ENCODE measurements at places on chromosomes 1 and 21.
A peak's percentile ranks its signal among the peaks of the same experiment; 100 is the strongest.

DNA sequence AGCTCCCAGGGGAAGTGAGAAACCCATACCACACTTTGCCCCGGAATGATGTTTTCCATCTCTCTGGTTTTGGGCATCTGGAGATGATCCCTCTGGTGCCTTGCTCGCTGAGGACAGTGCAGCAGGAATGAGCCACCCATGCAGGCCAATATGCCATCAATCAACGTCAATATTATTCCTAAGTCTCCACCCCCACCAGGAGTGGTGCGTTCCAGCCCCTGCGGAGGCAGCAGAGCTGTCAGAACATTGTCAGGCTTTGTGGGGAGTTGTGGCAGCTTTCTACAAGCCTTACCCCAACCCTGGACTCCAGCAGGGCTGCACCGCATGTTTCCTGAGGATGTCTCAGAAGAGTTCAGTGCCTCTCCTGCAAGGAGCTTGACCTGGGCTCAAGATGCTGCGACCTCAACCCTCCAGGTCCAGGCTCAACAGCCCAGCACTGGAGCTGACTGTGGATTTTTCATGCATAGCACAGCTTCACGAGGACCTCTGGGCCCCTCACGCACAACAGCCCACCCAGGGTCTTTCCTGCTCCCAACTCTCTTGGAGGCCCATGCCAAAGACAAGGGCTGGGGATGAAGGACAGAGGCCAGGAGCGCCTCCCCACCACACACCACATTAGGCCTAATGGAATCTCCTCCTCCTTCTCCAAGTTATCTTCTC is 67.5 kb downstream of the PSMG1 start:
- no peak for DNase-seq

DNA sequence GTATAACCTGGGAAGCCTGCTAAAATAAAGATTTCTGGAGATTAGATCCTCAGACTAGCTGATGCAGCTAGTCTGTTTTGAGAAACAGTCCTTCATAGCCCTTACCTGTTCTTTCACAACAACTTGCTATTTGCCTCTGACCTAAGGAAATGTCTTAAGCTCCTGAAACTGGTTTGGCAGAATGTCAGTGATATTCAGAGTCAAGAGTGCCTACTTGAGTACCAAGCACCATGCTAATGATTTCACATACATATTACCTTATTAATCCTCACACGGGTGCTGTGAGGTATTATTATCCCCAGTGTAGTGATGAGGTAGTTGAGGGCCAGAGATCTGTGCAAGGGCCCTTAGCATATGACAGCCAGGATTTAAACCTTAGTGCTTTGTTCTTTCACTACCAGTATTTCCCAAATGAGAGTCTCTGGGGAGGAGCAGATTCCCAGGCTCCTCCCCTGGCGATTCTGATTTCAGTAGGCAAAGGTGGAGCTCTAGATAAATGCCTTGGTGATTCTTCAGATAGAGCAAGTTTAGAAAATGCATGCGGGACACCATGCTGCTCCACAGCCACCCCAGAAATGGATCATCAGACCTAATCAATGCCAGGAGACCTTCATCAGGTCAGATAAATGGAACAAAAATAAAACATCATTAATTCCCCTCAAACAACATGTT is 47.4 kb upstream of the WNT2B start:
- DNase-seq, result no peak

DNA sequence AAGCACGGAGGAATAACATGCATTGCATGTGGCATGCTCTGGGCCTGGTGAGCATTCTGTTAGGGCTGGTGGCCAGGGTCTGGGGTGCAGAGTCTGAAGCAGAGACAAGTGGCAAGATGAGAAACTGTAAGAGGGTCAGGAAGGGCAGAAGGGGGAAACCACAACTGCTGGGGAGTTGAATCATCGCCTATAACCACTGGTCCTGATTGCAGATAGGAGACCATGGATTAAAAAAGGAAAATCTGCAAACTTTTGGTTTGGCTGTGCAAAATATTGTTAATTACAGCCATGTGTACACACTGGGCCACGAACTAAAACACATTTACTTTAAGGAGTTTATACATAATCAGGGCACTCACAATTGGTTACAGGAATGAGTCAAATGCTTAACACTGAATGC is 76.6 kb downstream of the TGFBR3 start:
- no peak for DNase-seq

DNA sequence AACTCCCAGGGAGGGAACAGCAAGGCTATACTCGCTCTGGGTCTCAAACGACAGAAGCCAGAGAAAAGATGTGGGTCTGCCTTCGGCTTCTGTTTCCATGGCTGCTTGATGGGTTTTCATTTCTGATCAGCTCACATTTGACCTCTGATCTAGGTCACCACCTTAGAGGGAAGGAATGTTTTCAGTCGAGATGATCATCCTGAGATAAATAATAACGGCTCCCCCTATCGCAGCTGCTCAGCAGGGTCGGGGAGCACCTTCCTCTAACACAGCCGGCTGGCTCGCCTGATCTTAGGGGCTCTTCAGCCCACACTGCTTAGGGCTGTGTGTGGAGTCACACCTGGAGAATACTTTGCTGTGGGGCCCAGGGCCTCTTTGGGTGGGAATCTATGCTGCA is 53.1 kb upstream of the ZNF648 start:
- no peak for DNase-seq

DNA sequence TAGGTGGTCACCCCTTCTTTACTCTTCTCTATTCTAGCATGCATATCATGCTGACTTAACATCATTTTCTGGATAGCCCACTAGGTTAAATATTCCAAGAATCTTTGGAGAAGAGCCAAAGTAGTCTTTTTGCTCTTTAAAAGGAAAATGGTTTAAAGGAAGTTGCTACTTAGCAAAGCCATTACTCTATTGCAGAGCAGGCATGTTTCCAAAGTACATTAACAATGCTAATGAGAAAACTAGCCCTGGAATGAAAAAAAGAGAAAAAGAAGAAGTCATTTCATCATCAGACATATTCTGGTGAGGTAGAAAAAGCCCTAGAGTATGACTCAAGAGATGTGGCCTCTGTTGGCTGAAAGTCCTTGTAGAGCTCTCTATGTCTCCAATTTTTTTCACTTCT is 74.0 kb downstream of the NUF2 start:
- no peak for DNase-seq

DNA sequence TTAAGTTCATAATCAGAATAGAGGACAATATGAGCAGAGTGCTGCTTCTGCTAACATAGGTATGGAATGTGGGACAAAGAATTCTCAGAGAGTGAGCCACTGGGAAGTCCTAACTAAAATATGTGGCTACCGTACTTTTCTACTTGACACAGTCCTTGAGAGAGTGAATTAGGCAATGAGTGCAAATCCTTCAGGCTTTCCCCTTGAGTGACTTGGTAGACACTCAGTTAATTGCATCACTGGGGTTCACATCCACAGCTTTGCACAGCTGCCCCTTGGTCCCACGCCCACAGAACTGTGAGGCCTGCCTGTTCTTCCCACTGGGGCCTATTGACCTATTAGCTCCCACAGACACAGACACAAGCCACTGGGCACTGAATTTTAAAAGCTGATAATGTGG is 40.5 kb upstream of the PAXBP1 start:
- no peak for DNase-seq

DNA sequence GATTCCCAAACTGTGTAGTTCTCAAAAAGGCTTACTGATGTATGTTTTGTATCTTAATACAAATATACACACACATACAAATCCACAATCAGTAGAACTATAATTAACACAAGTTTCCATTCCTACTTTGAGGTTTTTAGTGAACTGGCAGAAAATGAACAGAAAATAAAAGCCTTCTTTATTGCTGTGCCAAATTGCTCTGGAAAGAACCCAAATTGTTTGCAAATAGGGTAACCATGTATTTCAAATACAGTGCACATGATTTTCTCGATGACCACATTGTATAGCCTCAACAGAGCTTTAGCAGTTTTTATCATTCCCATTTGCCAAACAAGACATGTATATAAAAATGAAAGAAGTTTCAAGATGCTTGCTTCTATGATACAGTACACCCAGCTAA is 173.3 kb downstream of the COL24A1 start:
- DNase-seq, result no peak

GRCh38 chr1:150149271-150150132 is at the start of gene PLEKHO1:
Gene PLEKHO1, plus strand, starts transcription at chr1:150149916. Its CDS starts 342 bp downstream, at chr1:150150258.
- DNase-seq, result peak; percentile 10

GRCh38 chr1:41715441-41716095 is 203.2 kb downstream of the HIVEP3 start:
- DNase-seq, result no peak

DNA sequence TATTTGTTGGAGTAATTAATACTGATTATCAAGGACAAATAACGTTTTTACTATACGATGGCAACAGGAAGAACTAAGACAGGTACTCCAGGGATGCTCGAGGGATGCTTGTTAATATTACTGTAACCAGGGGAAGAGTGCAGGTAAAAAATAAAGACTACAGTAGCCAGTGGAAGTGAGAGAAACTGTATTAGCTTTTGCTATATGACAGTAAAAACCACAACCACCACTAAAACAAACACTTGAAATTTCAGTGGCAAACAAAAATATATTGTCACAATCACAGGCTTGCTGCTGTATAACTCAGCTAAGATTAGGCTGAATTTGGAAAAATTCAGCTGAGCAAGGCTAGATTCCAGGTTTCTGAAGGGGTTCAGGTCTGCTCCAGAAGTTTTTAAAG is 812.6 kb upstream of the ADGRL4 start:
- no peak for DNase-seq

GRCh38 chr1:218357211-218357892 is 12.2 kb downstream of the TGFB2 start:
- DNase-seq, result no peak

DNA sequence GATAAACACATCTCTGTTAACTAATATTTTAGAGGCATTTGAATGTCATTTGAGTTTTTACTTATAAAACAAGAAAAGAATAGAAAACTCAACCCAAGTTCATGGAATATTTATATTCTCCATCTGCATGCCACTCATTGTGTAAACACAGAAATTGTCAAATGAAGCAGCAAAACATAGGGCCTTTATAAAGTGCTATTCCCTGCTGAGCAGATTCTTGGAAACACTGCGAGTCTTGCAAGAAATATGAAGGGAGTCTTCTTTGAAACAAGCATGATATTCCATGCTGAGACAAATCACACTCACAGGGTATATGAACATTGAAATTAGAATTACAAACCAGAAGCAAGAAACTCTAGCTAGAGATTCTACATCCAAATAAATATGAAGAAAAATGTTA is 655.8 kb downstream of the BRINP3 start:
- no peak for DNase-seq

DNA sequence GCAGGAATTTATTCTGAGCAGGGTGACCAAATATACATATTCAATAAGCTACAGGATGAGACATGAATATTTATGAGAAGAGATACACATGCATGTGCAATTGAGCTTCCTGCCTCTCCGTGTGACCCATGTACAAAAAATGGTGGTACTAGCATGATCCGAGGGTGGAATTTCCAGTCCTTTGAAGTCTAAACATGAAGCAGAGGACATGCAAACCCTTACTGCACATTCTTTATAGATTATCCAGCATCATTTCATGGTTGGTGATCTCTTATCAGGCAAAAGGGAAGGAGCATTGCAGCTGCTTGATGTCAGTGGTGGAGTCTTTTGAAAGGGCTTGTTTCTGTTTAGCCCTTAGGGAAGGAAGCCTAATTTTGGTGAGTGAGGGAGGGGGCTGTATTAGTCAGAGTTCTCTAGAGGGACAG is 448.6 kb downstream of the SETD4 start:
- DNase-seq, result no peak

GRCh38 chr1:158105352-158106095 is 75.2 kb upstream of the CD1D start:
- DNase-seq, result no peak

- DNase-seq, result no peak
Measured at GRCh38 chr1:52072291-52072690, 16.2 kb downstream of the BTF3L4 start.

GRCh38 chr1:230327892-230328284 is 98.2 kb downstream of the PGBD5 start:
- no peak for DNase-seq

GRCh38 chr1:39729030-39729429 is 9.7 kb upstream of the PPIE start:
- no peak for DNase-seq

GRCh38 chr1:163864207-163864606 is 542.5 kb downstream of the NUF2 start:
- no peak for DNase-seq

GRCh38 chr1:26768755-26769154 is 19.0 kb upstream of the PIGV start:
- DNase-seq, result no peak

- DNase-seq, result no peak
Measured at GRCh38 chr1:114219172-114219868, 65.7 kb upstream of the SYT6 start.

GRCh38 chr1:66681686-66682085 is 70.6 kb upstream of the DYNLT5 start:
- no peak for DNase-seq

DNA sequence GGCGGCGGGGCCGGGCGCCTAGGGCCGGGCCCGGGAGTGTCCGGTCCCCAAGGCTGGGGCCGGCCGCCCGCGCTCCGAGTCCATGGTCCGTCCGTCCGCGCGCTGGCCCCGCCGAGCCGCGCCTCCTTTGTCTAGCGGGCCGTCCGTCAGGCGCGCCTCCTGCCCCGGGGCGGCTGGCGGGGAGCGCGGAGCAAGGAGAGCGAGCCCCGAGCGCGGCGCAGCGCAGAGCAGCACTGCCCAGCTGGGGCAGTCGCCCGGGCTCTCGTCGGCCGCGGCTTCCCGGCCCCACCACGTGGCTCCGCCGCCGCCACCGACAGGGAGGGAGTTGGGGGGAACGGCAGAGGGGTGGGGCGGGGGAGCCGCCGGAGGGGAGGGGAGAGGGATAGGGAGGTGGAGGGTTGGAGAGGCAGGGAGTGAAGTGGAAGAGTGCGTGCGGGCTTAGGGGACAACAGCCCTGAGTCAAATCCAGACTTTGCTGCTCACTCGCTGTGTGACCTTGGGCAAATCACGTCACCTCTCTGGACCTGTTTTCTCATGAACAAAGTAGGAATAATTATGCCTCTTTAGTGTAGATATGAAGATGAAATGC is at the start of gene NKAIN1:
NKAIN1 (minus strand) TSS at position 235 of the 589 bp plus-strand sequence. CDS start 340 bp downstream, outside the sequence.
- DNase-seq, result no peak

DNA sequence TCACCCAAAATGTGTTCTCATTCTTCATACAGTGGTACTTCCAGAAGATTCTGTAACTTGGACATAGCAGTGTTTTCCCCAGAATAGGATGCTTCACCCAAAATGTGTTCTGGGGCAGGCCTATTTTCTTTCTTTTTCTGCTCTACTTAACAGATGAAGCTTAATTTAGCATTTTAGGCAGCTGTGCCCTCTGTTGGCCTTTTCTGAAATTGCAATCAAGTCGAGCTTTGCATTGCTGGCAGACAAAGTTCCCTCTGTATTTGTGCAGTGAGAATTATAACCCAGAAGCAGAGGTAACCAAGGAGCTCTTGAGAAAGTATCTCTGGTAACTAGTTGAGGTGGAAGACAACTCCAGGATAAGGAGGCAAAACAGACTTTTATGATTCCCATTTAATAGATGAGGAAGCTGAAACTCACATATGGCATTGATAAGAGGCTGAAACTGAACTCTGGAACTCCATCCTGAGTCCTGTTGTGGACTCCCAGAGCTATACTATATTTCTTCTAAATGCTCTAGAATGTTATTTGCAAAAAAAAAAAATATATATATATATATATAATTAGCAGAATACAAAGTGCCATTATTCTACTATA is 50.3 kb upstream of the L1TD1 start:
- DNase-seq, result no peak

Measured in NCI-H2081 treated with DMSO at 0.1 percent for 48 hours (cell line).